Stimulated activated CD8-positive, alpha-beta memory T cell treated with anti-CD3 and anti-CD28 coated beads, Interleukin-7, amount 100 ng/mL, for 48 hours (primary cell): ENCODE measurements at places on chromosomes 6 and 20.
A peak's percentile ranks its signal among the peaks of the same experiment; 100 is the strongest.

- no peak for DNase-seq
Measured at GRCh38 chr20:57450419-57450818, 59.2 kb downstream of the RBM38 start.

DNA sequence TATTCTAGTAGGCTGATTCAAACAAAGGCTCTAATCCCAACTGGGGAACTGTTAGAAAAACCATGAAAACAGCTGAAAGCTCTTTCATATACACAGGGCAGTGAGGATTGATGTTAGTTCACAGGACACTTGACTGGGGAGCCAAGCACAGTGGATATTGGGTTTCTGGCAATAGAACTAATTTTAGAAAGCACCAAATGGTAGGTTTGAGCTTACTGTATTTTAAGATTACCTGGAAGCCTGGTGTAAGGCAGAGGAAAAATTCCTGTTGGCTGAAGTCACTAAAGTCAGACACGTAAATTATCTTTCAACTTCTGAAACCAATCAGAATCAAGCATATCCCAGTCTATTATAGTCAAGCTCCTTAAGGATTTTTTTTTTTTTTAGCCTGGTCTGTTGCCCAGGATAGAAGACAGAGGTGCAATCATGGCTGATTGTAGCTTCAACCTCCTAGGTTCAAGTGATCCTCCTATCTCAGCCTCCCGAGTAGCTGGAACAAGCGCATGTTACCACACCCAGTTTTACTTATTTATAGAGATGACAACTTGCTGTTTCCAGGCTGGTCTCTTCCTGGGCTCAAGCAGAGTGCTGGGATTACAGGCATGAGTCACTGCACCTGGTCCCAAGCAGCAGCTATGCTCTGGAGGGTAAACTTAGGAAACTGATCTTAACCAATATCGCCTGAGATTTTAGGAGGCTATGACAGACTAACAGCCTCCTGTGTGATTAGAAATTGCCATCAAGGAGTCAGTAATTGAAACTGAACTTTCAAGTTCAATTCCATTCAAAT lies 32.5 kb upstream of the SYNCRIP start:
- no peak for DNase-seq

- no peak for DNase-seq
Measured at GRCh38 chr6:119157506-119157815, 79.0 kb upstream of the FAM184A start.

- DNase-seq, result no peak
Measured at GRCh38 chr6:22036275-22036674, 260.6 kb downstream of the PRL start.

DNA sequence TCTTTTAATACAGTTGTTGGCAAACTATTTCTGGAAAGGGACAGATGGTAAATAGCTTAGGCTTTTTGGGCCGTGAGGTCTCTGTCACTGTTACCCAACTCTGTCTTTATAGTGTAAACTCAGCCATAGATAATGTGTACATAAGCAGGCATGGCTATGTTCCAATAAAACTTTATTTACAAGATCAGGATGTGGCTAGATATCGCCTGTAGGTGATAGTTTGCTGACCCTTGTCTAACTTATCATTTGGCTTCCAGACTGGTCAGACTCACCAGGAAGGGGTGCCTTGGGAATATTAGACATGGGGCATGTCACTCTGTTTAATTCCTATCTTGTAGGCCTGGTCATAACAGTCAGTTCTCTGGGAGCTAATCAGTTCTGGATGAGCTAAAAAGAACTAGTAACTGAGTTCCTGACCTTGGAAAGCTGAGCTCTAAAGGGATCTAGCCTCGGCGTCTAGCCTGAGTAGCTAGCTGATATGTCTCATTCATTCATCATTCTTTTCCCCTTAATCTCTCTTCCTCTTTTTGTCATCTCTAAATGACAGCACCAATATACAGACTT lies 163.6 kb downstream of the SLC16A10 start:
- DNase-seq, result no peak

DNA sequence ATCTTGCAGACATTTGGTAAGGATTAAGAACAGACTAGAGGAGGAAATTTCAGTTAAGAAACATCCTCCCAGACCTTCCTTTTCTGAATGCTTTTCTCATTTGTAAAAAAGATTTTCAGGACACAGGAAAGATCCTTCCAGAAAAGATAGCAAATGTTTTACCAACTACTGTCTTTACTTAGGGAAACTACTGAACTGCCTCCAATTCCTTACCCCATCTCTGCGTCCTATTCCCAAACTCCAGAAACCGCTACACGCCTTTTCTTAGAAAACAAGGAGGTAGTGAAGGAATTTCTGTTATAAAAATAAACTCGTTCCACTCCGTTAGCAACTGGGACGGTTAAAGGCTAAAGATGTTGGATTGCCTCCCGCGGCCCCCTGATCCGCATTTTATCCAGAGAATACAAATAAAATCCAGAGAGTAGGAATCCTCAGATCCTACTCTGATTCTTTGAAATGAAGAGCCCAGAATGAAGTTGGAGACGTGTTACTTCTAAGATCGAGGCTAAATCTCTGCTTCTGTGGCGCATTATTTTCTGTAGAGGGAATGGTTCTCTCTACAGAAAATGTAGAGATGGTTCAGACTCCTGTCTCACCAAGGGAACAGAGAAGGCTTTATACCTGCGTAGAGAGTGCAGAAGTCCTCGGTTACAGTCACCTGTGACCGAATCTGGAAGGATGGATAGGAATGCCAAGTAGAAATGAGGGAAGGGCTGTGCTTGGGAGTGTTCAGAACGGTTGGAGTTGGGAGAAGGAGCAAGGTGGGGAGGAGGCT lies 133.0 kb downstream of the GPX5 start:
- DNase-seq, result no peak

DNA sequence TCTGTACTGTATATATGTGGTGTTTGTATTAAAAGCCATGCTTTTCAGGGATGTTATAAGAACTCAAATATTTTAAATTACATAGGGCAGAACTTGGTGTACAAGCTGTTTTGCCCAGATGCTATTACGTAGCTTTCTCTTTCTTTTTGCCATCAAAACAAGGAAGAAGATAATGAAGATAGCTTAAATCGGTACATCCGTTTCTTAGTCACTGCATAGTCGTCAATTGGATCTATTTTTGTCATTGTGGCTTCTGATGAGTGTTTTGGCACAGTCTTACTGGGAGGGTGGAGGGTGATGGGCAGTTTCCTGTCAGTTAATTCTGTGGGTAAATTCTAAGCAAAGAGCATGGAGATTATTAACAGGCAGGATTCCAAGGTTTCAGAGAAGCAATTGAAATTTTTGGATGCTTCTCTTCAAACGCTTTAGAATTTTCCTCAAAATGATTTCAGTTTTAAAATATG lies 649.1 kb upstream of the GJE1 start:
- peak; percentile 16 for DNase-seq

GRCh38 chr20:41533537-41534136 lies 84.5 kb downstream of the CHD6 start:
- DNase-seq, result no peak

DNA sequence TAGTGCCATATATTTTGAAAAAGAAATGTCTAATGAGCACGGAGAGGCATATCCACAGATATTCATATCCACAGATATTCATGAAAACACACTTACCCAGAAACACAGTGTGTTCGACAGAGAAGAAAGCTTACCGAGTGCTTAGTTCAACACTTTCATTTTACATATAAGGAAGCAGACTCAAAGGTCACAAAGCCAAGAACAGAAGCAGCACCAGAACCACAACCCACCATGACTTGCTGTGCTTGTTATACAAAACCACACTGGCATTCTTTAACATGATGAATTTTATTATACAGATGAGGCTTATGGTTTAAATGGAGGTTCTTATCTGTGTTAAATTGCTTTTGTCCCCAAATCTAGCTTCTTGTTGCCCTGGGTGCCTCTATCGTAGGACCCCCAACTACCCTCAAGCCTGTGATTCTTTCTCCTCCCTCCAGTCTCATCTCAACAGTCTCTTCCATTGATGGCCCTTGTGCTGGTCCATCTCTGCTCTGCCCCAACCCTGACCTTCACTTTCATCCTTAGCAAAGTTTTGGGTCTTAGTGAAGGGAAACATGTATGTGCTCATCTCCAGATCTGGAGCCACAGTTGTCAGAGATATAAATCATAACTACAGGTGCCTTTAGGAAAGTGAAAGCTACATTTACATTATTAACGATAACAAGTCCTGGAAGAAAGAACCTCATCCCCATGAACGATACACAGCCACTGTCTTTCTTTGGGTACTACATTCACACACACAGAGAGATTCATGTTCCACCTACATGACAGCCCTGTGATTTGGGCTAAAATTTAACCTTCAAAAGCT lies 40.0 kb downstream of the SF3B5 start:
- peak; percentile 48 for DNase-seq

DNA sequence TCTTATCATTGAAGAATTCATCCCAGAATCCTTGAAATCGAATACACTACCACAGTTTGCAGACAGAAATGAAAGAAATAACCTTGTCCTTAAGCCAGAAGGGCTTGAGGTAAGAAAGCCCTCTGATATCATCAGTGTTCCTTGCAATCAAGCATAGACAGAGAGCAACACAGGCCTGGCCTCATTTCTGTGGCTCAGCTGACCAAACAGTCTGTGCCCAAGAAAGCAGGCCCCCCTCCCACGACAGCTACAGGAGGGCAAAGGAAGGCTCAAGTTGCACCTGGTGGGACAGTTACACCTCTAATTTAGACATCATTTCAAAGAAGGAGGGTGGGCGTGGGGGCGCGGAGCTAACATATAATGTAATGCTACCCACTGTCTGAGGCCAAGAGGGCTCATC lies 21.6 kb downstream of the KIF16B start:
- no peak for DNase-seq

- no peak for DNase-seq
Measured at GRCh38 chr20:8735674-8736073, 333.2 kb upstream of the PLCB4 start.

- DNase-seq, result no peak
Measured at GRCh38 chr20:32661820-32662528, 11.8 kb downstream of the C20orf203 start.

GRCh38 chr6:158754738-158755137 lies 64.4 kb downstream of the EZR start:
- no peak for DNase-seq

DNA sequence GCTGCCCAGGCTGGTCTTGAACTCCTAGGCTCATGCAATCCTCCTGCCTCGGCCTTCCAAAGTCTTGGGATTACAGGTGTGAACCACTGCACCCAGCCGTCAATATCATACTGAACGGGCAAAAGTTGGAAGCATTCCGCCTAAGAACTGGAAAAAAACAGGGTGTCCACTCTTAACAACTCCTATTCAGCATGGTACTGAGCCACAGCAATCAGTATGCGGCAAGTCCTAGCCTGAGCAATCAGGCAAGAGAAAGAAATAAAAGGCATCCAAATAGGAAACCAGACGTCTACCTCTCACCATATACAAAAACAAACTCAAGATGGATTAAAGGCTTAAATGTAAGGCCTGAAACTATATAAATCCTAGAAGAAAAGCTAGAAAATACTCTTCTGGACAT lies 83.1 kb downstream of the FKBP5 start:
- no peak for DNase-seq

DNA sequence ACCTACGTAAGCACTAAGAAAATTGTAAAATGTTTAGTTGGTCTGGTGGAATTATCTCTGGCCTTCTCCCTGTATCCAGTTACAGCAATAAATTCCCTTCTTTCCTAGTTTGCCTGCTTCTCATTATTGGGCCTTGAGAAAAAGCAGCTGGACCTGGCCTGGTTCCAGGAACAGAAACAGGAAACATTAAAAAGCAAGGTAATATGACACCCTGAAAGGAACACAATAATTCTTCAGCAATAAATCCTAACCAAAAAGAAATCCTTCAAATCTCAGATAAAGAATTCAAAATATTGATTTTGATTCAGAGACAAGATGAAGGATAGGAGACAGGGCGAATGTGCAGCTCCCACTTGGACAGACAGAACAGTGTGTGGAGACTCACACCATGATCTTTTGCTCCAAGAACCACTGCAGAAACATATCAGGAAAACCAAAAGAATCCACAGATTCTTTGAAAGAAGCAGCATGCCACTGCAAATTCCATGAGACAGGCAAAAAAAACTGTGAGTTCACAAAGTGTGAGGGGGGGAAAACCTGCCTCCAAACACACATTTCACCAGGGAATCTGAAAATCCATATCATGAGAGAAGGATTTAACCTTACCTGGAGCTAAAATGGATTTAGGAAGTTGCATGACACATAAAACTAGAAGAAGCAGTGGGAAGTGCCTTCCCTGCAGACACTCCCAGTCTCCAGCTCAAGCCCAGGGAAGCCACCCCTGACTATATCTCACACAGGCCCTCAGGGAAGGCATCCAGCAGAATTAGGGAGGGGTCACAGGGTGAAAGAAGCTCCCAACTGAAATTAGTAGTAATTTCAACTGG lies 28.9 kb downstream of the TREM1 start:
- no peak for DNase-seq

GRCh38 chr6:87742106-87742505 lies 40.1 kb upstream of the AKIRIN2 start:
- peak; percentile 22 for DNase-seq

GRCh38 chr20:38126932-38127621 lies 38.0 kb downstream of the TGM2 start:
- no peak for DNase-seq
